ENCODE measurements at places on chromosomes 1 and 21.

GRCh38 chr1:171969813-171970212 lies 128.5 kb downstream of the DNM3 start:
- DNase-seq, result no peak

DNA sequence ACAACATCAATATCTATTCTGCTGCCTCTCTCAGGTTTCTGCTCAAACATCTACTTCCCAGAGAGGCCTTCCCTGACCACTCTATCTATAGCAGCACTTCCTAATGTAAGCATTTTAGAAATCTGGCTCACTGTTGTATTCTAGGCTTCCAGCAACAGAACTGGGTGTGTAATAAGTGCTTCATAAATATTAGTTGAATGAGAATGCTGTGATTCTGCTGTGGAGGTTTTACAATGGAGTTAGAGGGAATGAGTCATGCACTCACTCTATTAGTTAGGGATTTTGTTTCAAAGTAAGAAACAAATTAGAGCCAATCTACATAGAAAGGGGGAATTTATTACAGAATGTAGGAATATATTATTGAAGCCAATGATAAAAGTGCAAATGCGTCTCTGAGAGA lies 38.6 kb upstream of the SLC35F3 start:
- no peak for DNase-seq

- no peak for DNase-seq
Observed at GRCh38 chr1:87816646-87817045, 488.0 kb downstream of the LMO4 start.

DNA sequence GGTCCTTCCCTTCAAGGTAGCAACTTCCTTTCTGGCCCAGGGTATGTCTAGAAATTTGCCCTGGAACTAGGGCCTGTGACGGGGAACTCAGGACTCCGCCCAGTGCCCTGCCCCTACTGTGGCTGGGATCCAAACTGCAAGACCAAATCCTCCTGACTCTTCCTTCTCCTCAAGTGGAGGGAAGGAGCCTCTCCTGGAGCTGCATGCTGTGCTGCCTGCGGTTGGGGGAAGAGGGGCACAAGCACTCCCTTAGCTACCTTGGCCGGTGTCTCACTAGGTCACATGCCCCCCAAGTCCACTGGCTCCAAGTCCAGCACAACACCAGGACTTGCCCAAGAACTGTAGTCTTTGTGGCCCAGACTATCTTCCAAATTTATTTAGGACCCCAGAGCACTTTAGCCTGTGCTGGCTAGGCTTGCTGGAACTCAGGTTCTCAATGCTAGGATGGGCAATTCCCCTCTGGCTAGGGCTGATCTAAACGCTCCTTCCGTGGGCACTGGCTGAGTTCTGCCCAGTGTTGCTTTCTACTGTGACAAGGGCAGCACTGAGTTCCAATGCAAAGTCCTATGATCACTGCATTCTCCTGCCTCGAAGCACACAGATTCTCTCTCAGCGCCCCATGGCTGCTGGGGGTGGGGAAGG lies 12.2 kb downstream of the ADSS2 start:
- no peak for DNase-seq

GRCh38 chr1:82225421-82226185 lies 424.9 kb downstream of the ADGRL2 start:
- no peak for DNase-seq

GRCh38 chr1:67831850-67832513 lies 1.3 kb downstream of the GNG12 start:
- DNase-seq, result peak; percentile 69

DNA sequence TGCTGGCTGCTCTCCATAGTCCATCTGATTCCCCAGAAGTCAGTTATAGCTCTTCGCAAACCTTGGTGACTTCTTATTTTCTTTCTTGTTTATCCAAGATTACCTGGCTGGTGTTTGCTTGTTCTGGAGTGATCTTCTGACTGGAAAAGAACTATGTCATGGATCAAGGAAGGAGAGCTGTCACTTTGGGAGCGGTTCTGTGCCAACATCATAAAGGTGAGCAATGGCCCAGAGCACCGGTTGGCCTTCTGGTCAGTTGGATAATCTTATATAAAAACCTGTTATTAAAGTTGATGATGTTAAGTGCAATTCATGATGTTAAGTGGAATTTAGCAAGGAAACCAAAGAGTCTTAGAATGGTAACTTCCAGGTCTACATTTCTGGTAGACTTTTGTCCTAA lies 672 bp downstream of the DHDDS start:
- no peak for DNase-seq

DNA sequence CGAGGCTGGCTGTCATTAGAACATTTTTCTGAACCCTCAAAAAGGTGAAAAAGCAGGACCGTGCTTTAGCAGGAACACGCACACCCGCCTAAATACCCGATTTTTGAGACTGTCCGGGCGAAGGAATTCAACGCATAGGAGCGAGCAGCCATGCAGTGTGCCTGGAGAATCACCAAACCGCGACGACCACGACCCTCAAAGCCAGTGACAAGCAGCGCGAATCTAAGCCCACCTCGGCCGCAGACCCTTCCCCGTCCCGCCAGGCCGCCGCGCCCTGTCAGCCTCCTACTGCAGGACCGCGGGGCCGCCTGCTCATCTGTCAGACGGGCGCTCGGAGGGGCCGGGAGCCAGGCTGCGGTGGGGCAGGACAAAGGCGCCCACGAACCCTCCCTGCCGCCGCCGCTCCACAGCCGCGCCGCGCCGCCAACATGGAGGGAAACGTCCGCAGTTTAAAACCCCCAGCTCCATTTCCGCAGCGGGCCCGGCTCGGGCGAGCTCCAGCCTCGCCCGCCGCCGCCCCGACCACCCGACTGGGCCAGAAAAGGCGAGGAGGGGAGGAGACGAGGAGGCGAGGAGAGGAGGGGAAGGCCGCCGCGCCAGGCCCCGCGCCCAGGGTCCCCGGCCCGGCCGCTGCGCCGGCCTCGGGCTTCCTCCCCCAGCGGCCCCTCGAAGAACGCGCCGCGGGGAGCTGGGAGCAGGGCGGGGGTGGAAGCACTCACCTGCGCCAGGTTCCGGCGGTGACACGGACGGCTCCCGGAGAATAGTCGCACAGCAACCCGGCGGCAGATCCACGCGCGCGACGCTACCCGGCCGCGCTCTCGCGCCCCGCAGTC lies at the start of gene LBR:
TSS of gene LBR (minus strand) at position 804 of the 833 bp plus-strand sequence. CDS start 3,963 bp downstream, outside the sequence.
- DNase-seq, result no peak

DNA sequence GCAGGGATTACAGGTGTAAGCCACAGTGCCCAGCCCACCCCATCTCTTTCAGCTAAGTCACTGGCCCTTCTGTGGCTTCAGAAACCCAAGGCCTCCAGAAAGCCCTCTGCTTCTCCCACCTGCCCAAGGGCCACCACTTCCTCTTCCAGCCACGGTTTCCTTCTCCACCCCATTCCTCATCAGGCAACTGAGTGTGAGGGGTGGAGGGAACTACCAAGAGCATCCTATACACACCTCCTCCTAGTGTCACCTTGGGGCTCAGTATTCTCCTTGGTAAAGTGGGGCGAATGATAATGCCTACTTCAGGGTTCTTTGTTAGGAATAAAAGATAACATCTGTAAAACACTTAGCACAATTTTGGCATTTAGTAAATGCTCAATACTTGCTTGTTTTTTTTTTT lies 30.0 kb downstream of the KNCN start:
- no peak for DNase-seq

DNA sequence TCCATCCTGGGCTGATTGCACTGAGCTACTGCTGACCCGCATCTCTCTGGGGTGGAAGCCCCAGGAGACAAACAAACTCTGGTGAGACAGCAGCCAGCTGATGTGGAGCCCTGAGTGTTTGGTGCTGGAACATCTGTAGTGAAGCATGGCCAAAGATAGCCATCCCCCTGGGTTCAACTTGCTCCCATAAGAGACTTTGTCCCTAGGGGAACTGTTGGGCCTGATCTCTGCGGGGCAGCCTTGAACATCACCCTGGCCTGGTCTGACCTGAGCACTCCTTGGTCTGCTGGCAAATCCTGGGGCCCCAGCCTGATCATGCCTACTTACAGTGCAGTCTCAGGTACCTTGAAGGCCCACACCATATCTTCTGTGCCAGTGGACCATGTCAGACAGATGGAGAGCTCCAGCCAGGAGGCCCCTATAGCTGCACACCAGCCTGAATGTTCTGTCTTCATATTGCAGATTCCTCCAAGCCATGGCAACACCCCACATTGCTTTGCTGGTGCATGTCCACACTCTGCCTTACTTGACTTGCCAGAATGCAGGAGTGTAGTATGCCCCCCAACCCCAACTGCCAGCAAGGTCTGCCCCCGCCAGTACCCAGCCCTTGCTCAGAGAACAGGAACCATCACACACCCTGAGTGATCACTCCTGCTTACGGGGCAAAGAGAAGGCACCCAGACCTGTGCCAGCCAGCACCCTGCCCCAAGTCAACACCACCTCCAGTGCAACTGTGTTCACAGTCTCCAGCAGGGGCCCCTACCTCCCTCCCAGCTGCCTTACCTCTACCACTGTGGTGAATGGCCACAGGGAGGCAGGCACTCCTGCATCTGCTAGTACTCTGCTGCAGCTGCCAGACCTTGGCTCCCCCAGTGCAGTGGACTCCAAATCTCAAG lies 690.5 kb upstream of the NR5A2 start:
- no peak for DNase-seq

- DNase-seq, result no peak
Observed at GRCh38 chr1:180141381-180141934, 13.2 kb upstream of the QSOX1 start.

DNA sequence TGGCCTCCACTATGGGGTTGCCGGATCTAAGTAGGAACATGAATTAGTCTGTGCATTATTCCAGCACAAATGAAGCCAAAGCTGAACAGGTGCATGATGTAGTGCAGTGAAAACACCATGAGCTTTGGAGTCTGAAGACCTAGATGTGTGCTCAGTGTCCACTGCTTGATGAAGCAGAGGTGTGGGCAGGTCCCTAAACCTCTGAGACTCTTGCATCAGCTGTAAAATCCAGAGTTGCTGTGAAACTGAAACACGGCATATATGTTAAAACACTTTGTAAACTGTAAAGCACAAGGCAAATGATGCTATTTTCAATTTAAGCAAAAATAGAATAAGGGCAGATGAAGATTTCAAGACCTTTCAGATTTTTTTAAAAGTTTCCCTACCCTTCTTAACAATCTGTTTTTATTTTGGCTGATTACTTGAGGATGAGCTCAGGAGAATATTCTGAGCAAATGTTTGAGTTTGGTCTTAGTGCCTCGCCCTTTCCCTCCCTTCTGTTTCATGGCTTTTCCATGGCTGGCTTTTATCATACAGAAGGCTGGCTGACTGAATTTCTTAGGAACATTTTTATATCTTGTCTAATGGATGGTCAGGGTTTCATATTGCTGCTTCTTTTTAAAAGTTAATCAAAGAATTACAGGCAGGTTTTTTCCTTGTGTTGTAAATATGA lies 221.8 kb downstream of the NTNG1 start:
- DNase-seq, result no peak

DNA sequence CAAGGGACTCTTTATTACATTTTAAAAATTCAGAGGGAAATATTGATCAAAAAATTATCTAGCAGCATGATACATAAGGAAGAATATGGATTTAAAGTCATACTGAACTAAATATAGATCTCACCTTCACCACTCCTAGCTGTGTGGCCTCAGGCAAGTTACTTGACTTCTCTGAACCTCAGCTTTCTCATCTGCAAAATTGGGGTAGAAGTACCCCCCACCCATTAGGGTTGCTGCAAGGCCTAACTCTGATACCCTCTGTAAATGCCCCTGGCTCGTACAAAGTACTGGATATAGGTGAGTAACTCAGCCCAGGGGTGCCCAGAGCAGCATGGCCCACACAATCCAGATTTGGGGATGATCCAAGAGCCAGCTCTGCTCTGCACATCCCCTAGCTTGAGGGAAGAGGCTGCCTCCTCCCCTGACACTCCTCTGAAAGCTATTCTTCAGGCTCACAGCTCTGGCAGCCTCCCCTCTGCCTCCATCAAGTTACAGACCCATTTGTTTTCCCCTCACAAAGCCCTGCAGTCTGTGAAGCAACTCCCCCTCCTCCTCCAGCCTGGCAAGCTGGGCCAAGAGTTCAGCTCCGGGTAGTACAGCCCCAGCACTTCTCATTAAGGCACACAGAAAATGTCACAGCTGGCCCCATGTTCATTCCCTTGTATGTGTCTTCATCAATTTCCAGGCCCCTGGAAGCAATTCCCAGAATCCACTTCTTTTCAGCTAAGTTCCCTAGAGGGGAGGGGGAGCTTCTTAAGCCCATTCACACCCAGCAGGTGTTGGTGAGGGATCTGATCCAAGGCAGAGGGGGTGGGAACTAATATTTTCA lies 143.7 kb downstream of the PLPP3 start:
- DNase-seq, result peak; percentile 45

- DNase-seq, result no peak
Observed at GRCh38 chr1:90354704-90355103, 359.8 kb downstream of the ZNF326 start.

DNA sequence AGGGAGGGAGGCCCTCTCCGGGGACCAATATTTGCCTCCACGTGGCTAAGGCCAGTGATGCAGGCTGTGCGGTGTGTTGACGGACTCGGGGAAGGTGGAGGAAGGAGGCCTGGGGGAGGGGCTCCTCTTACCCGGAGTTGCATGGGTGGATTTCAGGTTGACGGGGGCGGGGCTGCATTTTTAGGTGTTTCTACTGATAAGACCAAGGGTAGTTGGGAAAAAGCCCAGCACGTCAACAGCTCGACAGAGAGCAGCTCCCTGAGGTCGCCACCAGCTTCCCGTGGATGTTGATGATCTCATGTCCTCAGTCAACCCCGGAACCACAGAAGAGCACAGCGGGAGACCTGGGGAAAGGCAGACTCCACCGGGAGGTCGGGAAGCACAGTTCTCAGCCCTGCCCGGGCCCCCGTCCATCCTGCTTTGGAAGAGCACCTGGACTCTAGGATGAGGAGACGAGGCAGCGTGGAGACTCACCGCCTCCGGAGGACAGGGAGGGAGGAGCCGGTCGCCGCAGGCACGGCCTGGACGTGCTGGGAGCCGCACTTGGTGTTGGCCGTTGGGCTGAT lies 32.9 kb upstream of the COL6A1 start:
- no peak for DNase-seq

Measured in right hindlimb (tissue), 1 donor.